Mesenteric fat pad (tissue), 1 donor: ENCODE measurements at places on chromosomes 3 and 15.

DNA sequence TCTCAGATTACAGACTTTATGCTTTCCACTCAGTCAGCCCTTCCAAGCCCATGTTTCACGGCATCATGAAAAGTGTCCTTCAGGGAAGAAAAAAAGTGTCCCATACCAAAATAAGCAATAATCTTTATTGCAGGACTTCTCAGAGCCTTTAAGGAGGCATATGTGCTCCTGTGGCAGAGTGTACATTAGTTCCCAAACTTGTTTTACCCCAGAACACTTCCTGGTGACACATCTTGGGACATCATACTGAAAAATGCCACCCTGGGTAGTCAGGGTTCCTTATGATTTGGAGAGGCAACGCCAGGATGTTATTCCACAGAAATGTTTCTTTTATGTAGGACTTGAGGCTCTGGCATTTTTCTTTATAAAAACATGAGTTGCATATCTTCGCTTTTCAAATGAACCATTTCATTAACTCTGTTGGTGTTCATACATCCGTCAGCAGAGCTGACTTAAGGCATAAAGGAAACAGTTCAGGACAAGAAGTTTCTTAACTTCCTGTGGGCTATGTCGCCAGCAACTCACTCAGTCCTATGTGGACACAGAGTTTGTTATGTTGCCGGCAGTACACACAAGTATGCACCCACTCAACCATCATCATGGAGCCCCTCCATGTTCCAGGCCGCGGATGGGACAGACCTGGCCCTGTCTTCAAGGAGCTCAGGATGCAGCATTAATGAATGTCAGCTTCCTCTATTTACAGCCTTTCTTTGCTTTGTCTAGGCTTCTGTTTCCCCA lies 63.8 kb downstream of the CASR start:
- no peak for DNase-seq

DNA sequence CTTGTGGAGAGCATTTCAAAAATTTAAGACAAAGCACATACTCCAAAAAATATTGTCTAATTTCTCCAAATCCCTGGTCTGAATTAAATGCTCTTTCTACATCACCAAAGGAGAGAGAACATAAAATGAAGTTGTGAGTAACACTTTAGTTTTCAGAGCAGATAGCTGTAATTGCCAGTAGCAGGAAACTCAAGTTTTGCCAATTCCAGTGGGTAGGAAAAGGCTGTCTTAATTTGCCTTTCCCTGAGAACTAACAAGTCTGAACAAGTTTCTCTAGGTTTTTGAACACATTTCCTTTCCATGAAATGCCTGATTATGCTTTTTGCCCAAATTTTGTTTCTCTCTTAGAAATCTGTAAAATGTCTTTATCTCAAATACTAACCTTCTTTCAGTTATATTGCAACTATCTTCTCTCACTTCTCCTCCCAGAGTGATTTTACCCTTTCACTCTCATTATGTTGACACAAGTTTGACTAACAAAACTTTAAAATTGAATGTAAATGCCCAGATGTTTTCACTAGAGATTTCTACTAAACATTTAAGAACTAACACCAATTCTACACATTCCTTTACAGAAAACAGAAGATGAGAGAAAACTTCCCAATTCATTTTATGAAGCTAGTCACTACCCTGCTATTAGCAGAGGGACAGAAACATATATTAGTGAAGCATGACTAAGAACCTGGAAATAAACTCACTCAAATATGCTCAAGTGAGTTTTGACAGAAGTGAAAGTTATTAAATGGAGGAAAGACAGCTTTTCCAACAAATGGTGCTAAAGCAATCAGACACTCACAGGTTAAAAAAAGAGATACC lies 38.4 kb downstream of the RFX7 start:
- DNase-seq = no peak

DNA sequence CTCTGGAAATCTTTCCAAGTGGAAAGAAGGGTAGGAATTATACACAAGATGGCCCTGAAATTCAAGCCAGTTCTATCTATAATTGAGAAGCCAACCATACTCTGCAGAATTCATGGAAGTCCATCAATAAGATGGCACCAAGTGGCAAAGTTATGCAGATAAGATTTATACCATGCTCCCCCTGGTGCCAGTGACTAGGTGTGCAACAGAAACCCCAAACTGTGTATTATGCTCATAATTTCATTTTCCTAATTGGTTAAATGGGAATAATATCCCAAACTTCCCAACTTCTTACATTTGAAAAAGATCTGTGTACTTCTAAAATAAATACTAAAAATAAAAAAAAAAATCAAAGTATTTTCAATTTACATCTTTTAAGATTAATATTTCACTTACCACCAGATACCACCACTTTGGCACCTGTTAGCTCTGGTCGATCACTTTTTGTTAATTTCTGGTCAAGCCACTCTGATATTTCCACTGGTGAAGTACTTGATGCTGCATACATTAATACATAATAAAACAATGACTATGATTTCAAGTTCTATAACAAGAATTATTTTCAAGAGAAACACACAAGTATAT lies 25.9 kb downstream of the ETFA start:
- DNase-seq = no peak

GRCh38 chr3:152517502-152517901 lies 248.8 kb downstream of the MBNL1 start:
- no peak for DNase-seq

- no peak for DNase-seq
Measured at GRCh38 chr15:101087172-101087769, 164.6 kb downstream of the CHSY1 start.

- no peak for DNase-seq
Measured at GRCh38 chr15:88177451-88177850, 79.1 kb downstream of the NTRK3 start.

GRCh38 chr3:136699271-136699828 lies 52.8 kb downstream of the STAG1 start:
- DNase-seq = no peak

- DNase-seq = no peak
Measured at GRCh38 chr3:176428552-176428951, 768.7 kb downstream of the TBL1XR1 start.

DNA sequence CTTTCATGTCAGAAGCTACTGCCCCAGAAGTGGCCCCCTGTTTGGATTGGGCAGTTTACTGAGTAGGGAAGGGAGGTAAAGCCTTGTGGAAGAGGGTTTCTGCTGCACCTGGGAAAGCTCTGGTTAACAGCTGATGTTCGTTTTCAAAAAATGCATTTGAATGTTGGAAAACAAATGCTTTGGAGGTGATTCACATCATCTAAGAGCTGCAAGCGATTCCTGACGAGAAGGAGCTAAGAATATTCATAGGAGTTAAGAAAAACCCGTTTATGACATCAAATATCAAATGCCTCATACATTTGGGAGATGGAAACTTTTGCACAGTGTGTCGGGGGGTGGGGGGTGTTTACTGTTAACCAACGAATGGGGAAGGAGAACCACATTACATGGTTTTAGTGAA lies 183.8 kb upstream of the NR2F2 start:
- no peak for DNase-seq

GRCh38 chr3:52015438-52016228 lies 19.9 kb upstream of the RPL29 start:
- DNase-seq = no peak
